ENCODE measurements at places on chromosomes 11 and 22.

DNA sequence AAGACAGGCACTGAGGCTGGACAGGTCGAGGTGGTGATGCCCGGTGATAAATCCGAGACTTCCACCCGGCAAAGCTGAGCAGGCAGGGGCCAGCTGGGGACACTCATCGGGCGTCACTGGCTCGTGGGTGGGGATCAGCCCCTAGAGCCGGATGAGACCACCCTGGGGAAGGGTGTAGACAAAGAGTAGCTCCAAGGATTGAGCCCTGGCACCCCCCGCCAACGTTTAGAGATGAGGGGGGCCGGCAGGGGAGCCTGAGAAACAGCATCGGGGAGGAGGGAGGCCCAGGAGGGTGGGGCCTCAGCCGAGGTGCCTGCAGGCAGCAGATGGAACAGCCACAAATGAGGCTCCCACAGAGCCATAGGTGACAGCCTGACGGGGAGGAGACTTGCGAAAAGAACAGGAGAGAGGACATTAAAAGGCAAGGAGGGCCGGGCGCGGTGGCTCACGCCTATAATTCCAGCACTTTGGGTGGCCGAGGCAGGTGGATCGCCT is 27.4 kb upstream of the CBX7 start:
- DNase-seq = no peak

GRCh38 chr22:45585437-45585755 is 82.7 kb downstream of the FBLN1 start:
- DNase-seq = no peak

- no peak for DNase-seq
Observed at GRCh38 chr11:112303616-112304015, 43.0 kb upstream of the PLET1 start.

DNA sequence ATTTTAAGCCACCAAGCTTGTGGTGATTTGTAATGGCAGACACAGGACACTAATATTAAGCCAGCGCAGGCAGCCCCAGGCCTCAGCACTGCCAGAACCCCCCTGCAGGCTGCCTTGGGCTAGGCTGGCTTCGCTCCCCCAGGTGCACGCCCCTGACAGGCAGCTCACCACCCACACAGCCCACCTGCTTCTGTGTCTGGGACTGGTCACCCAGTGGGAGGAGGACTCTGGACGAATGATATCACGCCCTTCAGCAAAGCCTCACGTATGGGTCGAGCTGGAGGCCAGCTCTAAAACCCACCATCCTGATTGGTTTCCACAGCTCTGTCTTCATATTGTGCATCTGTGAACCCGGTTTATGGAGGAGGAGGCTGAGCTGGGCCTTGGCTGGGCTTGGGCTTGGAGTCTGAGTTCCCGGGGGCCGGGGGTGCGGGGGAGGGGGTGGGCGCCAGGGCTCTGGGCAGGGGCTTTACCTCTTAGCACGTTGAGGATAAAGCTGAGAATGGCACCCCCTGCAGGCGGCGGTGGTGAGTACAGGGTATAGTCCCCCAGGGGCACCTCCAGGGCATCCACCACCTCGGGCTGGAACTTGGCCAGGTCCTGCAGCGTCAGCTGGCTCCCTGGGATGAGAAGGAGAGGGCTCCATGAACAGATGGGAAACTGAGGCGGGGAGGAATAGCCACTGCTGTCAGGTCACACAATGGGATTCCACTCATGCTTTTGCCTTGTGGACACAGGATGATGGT is 13.8 kb downstream of the GGT5 start:
- no peak for DNase-seq

GRCh38 chr11:45444796-45445195 is 158.7 kb upstream of the SYT13 start:
- no peak for DNase-seq

- no peak for DNase-seq
Observed at GRCh38 chr11:6646918-6647679, 8.5 kb downstream of the DCHS1 start.

DNA sequence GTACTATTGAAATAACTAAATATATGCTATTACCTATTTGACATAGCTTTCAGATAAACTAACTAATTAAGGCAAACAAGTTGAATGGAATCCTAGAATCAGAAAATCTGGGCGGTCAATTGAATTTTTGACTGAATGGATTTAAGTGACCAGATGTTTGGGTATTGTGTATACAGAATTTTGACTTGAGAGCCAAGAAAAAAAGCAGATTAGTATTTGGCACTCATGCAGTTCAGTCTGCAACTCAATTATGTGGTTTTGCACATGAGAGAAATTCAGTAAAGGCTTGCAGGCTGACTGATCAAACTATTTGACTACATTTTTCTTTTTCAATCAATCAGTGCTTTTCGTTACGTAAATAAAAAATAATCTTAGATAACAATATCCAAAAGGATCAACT is 254.8 kb downstream of the GUCY1A2 start:
- DNase-seq = no peak

DNA sequence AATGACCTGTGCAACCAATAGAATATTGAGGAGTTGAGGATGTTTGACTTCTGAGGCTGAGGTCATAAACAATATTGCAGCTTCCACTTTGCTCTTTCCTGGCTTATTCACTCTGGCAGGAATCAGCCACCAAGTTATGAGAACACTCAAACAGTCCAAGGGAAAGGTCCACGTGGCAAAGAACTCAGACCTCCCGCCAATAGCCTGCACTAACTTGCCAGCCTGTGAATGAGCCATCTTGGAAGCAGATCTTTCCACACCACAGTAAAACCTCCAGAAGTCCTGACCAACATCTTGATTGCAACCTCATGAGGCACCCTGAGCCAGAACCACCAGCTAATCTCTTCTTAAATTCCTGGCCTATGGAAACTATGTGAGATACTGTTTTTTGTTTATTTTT is 22.7 kb upstream of the PICALM start:
- DNase-seq = no peak

GRCh38 chr11:68137833-68138232 is 16.6 kb upstream of the CHKA start:
- DNase-seq = peak; percentile 94

GRCh38 chr11:83818349-83818748 is 532.2 kb upstream of the CCDC90B start:
- DNase-seq = no peak

GRCh38 chr22:37552524-37553163 is 7.6 kb upstream of the CDC42EP1 start:
- DNase-seq = no peak

DNA sequence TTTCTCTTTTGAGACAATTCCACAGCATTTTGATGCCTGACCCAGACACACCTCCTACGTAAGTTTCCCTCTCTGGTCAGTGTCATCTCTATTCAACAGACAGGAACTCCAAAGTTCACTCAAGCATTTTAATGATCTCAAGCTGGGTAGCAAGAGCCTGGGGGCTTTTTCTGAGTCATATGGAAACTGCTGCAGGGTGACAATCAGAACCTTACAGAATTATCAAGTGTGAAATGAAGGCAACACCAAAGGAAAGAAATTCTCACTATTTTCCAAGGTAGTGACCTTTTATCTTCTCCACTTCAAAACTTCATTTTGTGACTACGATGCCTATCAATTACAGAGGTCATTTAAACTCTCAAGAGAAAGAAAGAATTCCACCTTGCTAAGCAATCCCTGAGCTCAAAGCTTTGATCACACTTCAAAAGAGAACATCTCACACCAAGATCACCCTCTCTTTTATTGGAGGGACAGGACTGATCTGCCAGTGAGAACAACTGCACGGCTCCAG is 229.0 kb upstream of the ZC3H12C start:
- DNase-seq = no peak

GRCh38 chr11:119599864-119600541 is 129.0 kb downstream of the NECTIN1 start:
- DNase-seq = no peak

DNA sequence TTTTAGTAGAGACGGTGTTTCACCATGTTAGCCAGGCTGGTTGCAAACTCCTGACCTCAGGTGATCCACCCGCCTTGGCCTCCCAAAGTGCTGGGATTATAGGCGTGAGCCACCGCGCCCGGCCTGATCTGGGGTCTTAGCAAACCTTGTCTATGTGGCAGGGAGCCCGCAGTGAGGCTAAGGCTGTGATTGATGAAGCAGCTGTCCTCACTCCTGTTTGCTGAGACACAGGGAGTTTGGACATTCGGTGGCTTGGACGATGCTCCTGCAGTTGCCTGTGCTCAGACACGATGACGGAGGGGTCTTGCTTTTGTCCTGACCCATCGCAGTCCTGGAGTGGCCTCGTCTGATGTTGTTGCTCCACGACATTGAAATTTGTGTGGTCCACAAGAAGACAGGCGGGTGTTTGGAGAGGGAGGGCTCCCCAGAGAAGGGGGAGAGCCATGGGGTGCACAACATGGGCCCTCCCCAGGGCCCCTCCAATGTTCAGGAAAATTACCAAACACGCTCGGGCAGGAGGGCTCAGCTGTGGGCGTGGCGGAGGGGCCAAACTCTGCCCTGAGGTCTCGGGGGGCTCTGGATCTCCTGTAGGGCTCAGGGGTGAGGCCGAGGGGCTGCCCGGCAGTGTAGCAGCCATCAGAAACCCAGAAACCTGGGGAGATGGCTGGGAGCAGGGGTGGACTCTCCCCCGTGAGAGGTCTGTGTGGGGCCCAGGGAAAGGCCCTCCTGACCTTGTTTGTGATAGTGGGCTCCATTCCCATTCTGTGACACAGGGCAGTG is 41.8 kb upstream of the PRR5 start:
- no peak for DNase-seq

DNA sequence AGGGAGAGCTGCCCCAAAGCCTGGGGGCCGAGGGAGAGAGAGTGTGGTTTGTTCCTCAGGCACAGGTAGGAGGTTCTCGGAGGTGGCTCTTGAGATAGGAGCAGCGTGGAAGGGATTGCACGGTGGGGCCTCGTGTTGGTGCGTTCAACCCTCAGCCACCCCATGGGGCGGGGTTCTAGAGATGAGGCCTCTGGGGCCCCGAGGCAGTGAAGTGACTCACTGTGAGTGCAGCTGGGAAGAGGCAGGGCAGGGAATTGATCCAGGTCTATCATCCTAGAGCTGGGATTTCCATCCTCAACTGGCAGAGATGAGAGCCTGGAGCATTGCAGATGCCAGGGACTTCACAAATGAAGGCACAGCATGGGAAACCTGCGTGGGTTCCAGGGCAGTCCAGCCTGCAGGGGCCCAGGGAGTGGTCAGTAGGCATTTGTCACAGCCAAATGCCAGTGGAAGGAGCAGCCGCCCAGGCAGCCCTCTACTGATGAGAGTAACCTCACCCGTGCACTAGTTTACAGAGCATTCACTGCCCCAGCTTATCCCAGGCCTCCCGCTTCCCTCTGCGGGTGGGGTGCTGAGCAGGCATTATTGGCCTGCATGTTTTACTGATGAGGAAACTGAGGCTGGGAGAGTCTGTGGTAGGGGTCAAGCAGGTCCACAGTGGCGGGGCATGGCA is 5.1 kb upstream of the SMARCB1 start:
- no peak for DNase-seq

GRCh38 chr22:20465759-20466077 is 28.1 kb upstream of the SCARF2 start:
- no peak for DNase-seq

GRCh38 chr11:8699903-8700302 is 17.3 kb downstream of the RPL27A start:
- DNase-seq = no peak

DNA sequence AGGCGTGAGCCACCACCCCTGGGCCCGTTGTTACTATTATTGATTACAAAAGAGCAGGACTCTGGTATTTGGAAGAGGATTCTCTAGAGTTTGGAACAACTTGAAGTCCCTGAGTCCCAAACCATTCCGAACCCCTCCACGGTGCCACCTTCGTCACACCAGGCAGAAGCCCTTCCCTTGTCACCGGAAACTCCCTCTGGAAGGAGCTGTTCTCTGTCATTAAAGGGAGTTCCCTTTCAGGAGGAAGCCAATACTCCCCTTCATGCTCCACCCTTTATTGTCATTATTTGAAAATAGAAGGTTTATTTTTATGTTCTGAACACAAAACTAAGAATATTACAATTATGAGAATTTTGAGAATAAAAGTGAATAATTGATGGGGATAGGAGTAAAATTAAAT is 5.1 kb upstream of the C11orf24 start:
- no peak for DNase-seq

- DNase-seq = no peak
Observed at GRCh38 chr22:36879775-36880174, 19.0 kb downstream of the NCF4 start.

GRCh38 chr11:94766713-94767206 is 1.4 kb upstream of the AMOTL1 start:
- DNase-seq = no peak

DNA sequence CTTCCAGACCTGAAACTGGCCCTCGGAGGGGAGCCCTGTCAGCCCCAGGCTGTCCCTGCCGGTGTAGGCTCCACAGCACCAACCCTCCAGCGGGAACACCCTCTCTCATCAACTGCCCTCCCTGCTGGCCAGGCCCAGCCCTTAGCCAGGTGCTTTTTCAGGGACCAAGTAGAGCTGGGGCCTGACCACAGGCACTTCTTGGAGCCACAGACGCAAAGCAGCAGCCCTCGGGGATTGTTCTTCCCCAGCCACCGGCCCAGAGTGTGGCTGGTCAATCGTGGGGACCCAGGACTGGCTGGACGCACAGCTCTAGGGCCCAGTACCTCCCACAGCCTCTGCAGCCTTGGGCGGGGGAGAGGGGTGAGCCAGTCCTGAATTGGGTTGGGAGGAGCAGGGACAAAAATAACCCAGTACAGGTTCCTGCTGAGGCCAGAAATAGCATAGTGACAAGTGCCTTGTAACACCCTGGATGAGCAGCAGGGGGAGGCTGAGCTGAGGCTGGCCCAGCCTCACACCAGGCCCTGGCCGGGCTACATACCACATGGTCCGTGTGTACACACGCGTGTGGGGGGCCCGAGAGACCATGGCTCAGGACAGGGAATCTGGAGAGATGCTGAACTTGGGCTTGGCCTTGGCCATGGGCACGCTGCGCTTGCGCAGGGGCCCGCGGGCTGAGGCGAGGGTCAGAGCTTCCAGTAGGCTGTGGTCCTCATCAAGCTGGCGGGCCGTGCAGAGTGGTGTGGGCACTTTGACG is 2.0 kb downstream of the KCNJ11 start:
- DNase-seq = peak; percentile 61

GRCh38 chr22:20834206-20834605 is 24.4 kb downstream of the PI4KA start:
- DNase-seq = no peak

DNA sequence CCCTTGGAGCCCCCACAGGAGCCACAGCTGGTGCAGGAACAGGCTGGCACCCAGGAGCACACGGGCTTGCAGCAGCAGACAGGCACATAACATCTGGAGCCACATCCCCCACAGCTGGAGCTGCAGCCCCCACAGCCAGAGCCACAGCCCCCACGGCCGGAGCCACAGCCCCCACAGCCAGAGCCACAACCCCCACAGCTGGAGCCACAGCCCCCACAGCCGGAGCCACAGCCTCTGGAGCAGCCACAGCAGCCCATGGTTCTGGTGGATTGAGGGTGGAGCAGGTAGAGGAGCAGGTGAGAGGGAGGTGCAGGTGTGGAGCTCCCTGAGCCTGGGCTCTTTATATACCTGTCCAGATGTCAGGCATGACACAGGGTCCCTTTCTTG is at the start of gene KRTAP5-2:
Gene KRTAP5-2, minus strand, starts transcription at position 301 of the 387 bp plus-strand sequence. Its CDS starts 44 bp downstream, at position 257.
- no peak for DNase-seq

GRCh38 chr11:60282286-60282685 is 1.8 kb downstream of the MS4A4A start:
- no peak for DNase-seq

Measured in HuH-7.5 (cell line).